GM23248 (cell line): ENCODE measurements at places on chromosomes 5 and 9.

DNA sequence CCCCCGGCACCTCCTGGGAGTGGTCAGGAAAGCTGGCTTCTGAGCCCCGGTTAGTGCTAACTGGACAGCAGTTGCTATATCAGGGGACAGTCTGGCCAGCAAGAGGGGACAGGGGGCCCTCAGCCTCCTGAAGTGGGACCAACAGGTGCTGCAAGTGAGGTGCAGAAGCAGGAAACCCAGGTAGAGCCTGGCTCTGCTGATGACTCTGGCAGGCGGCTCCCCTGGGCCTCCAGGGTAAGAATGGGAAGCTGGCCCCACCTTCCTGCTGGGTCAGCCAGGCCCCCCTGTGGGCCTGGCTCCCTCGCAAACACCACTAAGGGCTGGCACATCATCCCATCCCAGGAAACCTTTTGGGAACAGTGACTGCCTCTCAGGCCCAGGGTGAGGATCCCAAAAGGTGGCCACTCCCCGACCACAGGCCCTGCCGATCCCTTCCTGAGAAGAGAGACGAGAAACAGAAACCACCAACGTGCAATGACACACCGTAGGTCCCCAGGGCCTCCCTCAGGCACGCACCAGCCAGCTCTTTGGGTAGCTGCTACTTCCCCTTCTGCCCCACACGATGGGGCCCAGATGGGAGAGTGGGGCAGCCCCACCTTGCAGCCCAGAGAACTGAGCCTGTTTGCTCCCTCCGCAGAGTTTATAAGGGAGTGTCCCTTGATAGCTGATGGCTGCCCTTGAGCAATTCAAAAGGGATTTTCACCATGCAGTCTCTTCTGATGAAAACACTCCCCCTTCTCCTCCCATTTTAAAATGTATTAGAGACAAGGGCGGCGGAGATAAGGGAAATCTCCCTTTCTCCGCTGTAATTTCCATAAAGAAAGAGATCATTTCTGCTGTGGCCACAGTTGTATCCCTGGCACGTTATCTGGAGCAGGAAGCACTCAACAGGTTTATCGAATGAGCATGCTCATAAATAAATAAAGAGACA is 76.8 kb downstream of the STK10 start:
- peak overlapping the region; percentile 67 for H3K27ac ChIP-seq
- peak overlapping the region; percentile 25; the same call in 1 of the 2 replicates for H3K4me3 ChIP-seq

DNA sequence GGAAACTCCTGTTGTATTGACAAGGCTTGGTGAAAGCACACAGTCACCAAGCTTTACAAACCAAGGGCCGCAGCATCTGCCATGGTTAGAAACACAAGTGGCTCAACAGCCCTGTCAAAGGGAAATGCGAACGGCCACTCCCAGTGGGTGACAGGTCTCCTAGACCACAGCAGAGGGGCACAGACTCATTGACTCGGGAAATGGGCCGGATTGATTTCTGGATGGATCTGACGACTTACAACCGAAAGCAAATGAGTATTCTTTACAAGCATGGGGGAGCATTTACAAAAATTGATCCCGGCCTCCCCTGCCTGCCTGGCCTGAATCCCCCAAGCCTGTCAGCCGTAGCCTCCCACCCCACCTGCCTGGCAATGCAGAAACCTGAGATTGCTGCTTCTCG is 48.2 kb downstream of the ADAMTS2 start:
- no peak overlapping the region for H3K4me3 ChIP-seq
- peaks cover 40% of the 10 kb centered on the region for H3K4me1 ChIP-seq
- DNase-seq = no peak
- no peaks in the 10 kb centered on the region for H3K27me3 ChIP-seq
- no peak overlapping the region for H3K27ac ChIP-seq
- no peaks in the 10 kb centered on the region for H3K36me3 ChIP-seq

DNA sequence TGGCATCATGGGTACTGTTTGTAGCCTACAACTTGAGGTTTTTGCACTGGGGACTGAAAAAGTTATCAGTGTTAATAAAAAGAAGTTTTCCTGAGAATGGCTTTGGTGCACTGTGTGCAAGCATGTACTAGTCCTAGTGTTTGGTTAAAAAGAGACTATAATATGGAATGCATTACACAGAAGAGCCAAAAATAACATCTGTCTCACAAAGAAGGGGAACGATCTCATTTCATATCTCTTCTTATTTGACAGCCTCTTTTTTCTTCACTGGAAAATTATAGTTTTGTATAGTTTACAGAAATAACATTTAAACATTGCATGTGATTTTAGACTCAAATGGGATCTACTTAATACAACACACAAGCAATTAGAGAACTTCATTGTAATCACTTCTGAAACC is 127.0 kb upstream of the GDNF start:
- no peaks in the 10 kb centered on the region for H3K4me1 ChIP-seq
- peaks cover 18% of the 10 kb centered on the region for H3K27me3 ChIP-seq
- H3K4me3 ChIP-seq = no peak overlapping the region
- H3K36me3 ChIP-seq = no peaks in the 10 kb centered on the region
- no peak for DNase-seq
- no peak overlapping the region for H3K27ac ChIP-seq

GRCh38 chr9:29796291-29796952 is 2223.1 kb upstream of the C9orf72 start:
- H3K27ac ChIP-seq = no peak overlapping the region
- H3K4me1 ChIP-seq = no peaks in the 10 kb centered on the region
- H3K27me3 ChIP-seq = no peaks in the 10 kb centered on the region
- DNase-seq = no peak
- H3K36me3 ChIP-seq = no peaks in the 10 kb centered on the region
- H3K4me3 ChIP-seq = no peak overlapping the region

DNA sequence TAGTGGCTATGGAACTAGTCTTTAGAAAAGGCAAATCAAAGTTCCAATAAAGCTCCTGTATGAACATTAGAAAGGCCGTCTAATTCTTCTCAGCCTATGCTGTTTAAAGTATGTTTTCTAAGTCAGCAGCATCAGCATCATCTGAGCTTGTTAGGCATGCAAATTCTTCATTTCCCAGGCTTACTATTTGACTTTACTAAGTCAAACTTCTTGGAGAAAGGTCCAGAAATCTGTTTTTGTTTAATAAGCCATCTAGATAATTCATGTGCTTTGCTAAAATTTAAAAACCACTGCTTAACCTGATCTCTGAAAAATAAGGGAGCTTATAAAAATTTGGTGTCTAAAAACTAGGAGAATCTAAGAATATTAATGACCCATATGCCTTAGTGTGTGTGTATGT is 200.2 kb upstream of the SGCD start:
- H3K27me3 ChIP-seq = no peaks in the 10 kb centered on the region
- no peaks in the 10 kb centered on the region for H3K36me3 ChIP-seq
- no peak for DNase-seq
- peaks cover 6% of the 10 kb centered on the region; the same call in 1 of the 2 replicates for H3K4me1 ChIP-seq
- H3K4me3 ChIP-seq = no peak overlapping the region
- H3K27ac ChIP-seq = no peak overlapping the region

GRCh38 chr9:70561111-70561510 is 146.7 kb upstream of the KLF9 start:
- H3K4me3 ChIP-seq = no peak overlapping the region
- H3K27me3 ChIP-seq = no peaks in the 10 kb centered on the region
- H3K4me1 ChIP-seq = peaks cover 16% of the 10 kb centered on the region
- H3K27ac ChIP-seq = no peak overlapping the region

GRCh38 chr5:137036640-137037039 is 462.5 kb downstream of the SPOCK1 start:
- no peaks in the 10 kb centered on the region for H3K36me3 ChIP-seq
- no peak for DNase-seq
- no peak overlapping the region for H3K4me3 ChIP-seq
- H3K4me1 ChIP-seq = peaks cover 16% of the 10 kb centered on the region; the same call in 1 of the 2 replicates

GRCh38 chr5:147780924-147781573 is 1.5 kb downstream of the JAKMIP2 start:
- H3K27me3 ChIP-seq = no peaks in the 10 kb centered on the region; the same call in none of the 2 replicates
- no peak for DNase-seq
- no peak overlapping the region for H3K4me3 ChIP-seq
- no peak overlapping the region for H3K27ac ChIP-seq
- no peaks in the 10 kb centered on the region for H3K36me3 ChIP-seq

DNA sequence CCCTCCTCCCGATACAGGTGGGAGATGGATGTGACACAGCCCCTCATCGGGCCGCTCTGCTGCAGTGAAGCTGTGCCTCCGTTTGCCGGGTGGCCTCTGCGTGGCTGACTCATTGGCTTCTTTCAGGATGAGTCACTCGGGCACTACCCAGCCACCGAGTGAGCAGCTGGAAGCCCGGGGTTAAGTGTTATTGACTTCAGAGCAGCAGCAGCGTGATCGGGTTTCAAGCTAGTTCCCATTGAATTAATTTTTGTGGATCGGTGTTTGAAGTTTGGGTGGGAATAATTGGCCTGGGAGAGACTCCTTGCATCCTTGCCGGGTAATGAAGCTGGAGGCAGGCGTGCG is 266.4 kb upstream of the IRX4 start:
- DNase-seq = peak; percentile 67
- no peaks in the 10 kb centered on the region for H3K4me1 ChIP-seq
- H3K27ac ChIP-seq = no peak overlapping the region

GRCh38 chr5:157464519-157465171 is 4.6 kb downstream of the NIPAL4 start:
- peaks cover 18% of the 10 kb centered on the region for H3K27me3 ChIP-seq
- H3K36me3 ChIP-seq = no peaks in the 10 kb centered on the region
- DNase-seq = peak; percentile 96
- H3K27ac ChIP-seq = peak overlapping the region; percentile 59

- no peaks in the 10 kb centered on the region for H3K36me3 ChIP-seq
- H3K4me1 ChIP-seq = no peaks in the 10 kb centered on the region
- no peak overlapping the region for H3K4me3 ChIP-seq
- no peaks in the 10 kb centered on the region for H3K27me3 ChIP-seq
- no peak overlapping the region for H3K27ac ChIP-seq
Observed at GRCh38 chr5:103951776-103952175, 389.2 kb upstream of the NUDT12 start.

DNA sequence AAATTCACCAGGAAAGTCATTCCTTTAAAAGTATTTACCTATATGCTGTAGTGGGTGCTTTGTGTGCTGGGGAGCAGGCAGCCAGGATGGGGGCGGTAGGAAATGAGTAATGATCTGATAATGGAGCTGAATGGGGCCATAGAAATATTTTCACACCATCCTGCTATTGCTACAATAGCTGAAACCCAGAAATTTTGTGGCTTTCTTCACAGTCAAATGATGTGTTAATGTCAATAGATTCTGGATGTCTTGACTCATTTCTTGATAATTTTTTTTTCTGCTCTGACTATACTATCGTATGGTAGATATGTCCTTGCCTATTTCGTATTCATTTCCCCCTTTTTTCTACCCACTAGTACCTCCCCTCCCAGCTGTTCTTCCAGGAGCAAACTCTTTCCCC is 59.5 kb downstream of the RORB start:
- H3K27ac ChIP-seq = no peak overlapping the region
- no peak overlapping the region for H3K4me3 ChIP-seq
- H3K36me3 ChIP-seq = no peaks in the 10 kb centered on the region
- no peaks in the 10 kb centered on the region for H3K27me3 ChIP-seq
- peak; percentile 2 for DNase-seq

- H3K4me1 ChIP-seq = peaks cover 4% of the 10 kb centered on the region
- H3K36me3 ChIP-seq = no peaks in the 10 kb centered on the region
- H3K27ac ChIP-seq = no peak overlapping the region
- peaks cover 64% of the 10 kb centered on the region for H3K27me3 ChIP-seq
- peak overlapping the region; percentile 20; the same call in 1 of the 2 replicates for H3K4me3 ChIP-seq
Observed at GRCh38 chr9:14353222-14354056, 39.5 kb upstream of the NFIB start.
